CD8-positive, alpha-beta T cell (primary cell): ENCODE measurements at places on chromosomes 7 and 10. TPM values are rescaled to one million over a fixed set of nuclear protein-coding genes. Genes with fewer than 3 reads are reported as not detected.

The TMEM196 gene
- total RNA-seq: not detected

GRCh38 chr7:17184805-17185689 is 113.4 kb upstream of the AHR start:
- DNase-seq: no peak

DNA sequence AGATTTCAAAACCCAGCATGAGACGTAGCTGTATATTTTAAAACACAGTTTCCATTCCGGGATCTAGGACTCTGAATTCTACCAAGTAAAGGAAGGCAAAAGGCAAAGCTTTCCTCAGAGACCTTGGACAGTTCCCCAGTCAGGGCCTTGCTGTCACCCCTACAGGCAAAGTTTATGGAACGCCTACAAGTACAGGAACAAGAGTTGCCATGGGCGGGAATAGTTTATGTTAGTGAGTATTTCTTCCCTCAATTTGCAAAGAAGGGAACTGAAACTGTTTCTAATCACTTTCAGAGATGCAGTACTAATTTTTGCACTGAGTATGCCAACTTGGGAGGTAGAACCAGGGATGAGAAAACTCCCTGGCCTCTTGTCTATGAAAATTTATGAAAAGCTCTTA is 68.2 kb upstream of the LRGUK start:
- DNase-seq: no peak

GRCh38 chr10:100377830-100378229 is 30.8 kb downstream of the SCD start:
- DNase-seq: no peak

The HOXA5 gene
- total RNA-seq: 0.81 TPM
